Upper lobe of left lung (tissue), 6 donors: ENCODE measurements at places on chromosomes 7 and 10.

GRCh38 chr7:140649556-140650205, 9.1 kb upstream of the DENND2A start:
- DNase-seq, result no peak

DNA sequence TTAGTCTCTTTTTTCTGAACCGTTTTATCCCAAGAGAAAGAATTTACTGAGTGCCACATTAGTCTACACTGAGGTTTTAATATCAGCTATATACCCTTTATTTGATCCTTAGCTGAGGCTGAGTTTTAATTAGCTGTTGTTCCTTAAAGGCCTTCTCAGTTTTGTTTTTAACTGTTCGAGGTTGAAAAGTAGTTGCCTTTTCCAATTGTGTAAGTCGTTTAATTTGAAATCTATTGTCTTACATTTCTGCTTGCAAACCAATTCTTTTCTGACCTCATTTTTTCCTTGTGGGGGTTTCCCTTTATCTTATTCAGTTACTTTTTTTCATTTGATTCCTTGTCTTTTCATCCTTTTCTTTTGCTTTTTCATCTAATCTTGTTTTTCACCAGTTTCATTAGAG, 30.8 kb downstream of the UMAD1 start:
- DNase-seq, result no peak

DNA sequence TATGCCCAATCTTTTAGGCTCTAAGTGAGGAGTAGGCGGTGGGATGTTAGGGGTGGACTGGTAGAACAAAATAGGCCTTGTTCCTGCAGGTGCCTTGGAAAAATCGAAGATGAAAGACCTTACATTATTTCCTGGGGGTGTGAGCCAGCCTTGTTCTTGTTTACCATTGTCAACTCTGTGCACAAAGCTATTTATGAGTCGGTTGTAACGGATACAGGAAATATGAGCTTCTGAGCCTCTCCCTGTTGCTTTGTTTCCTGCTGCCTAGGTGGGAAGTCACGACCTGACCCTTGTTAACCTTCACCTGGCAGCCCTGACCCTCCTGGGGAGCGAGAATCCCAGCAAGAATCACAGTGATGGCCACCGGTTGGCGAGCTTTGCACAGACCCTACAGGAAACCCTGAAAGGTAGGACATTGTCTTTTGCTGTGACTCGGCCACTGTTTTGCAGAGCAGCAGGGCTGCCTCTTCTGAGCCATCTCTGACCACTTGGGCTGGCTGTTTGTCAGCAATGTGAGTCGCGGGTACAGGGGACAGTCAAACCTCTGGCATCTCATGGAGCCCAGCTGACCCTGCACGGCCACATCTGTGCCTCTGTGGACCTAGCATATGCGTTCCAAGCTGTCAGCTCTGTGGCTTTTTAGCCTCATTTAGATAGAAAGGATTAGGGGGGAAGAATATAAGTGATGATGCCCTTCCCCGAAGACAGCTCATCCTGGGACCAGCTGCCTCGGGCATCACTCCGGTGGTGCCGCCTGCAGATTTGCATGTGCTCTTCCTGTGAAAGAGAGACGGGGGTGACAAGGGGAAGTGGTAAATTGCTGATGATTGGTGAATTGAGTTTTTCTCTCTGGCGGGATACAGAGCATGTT, 102.1 kb upstream of the ANLN start:
- DNase-seq, result peak; percentile 39

GRCh38 chr10:100980711-100981110, 6.6 kb downstream of the MRPL43 start:
- no peak for DNase-seq

- DNase-seq, result no peak
Observed at GRCh38 chr7:75738604-75738974, at the start of gene HIP1. TSS of gene HIP1 (minus strand) at chr7:75738941. CDS start at chr7:75738920, 21 bp downstream.

DNA sequence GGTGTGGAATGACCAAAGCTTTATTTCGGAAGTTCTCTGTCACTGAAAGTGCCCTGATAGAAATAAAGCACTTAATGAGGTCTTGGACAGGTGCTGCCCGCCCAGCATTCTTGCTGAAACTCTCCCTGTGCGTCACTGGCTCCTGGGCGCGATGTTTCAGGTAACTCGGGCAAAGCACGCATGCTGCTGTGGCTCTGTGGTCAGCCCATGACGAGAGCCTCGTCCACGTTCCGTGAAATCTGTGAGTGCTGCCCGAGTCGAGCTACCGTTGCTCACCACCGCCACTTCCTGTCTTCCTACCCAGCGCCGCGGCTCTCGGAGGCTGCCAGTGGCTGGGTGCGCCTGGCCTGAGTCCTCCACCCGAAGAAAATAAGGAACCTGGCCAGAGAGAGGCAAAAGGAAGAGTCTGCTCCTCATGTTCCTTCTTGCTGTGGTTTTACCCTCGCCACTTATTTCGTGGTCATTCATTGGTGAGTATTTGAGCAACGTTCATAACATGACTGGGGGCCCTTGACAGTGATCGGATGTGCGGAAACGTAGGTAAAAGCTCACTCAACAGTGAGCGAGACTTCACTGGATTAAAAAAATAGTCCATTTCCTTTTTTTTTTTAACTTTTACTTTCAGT, 95.5 kb downstream of the MAP3K8 start:
- peak; percentile 91 for DNase-seq

GRCh38 chr7:1087952-1088920, at the start of gene GPER1:
TSS of gene GPER1 (plus strand) at chr7:1088113. CDS start at chr7:1091729, 3,616 bp downstream.
- peak; percentile 54 for DNase-seq

GRCh38 chr7:106356-106755, 86.0 kb upstream of the FAM20C start:
- DNase-seq, result no peak

DNA sequence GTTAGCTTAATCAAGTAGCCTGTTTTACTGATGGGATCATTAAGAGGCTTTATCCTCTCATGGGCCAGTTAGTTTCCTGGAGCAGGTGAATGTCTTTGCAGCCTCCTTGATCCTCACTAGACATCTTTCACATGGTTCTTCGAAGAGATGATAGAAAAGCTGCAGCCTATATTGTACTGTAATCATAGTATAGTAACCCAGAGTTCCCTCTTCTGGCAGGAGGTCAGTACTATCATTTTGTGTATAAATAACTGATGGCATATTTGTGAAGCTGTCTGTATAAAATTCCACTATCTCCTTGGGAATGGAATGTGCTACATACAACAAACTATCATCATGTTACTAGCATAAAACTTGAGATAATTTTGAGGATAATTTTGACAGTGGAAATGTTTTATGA, 123.8 kb upstream of the PRPS1L1 start:
- no peak for DNase-seq

DNA sequence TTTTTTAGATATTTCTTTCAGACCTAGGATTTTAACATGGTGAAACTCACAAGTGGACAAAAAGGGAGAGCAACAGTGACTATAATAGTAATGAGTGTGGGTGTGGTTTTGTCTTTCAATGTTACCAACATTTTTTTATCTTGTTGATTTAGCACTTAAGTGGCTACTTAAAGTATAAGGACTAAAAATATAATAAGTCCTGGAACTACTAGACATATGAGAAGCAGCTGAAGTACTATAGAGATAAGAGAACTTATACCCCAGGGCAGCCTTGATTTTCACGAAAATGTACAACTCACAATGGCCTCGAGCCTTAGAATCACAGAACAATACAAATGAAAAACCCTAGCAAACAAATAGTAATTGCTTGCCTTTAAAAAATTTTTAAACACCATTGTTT, 1151.8 kb downstream of the TYW1 start:
- DNase-seq, result no peak

DNA sequence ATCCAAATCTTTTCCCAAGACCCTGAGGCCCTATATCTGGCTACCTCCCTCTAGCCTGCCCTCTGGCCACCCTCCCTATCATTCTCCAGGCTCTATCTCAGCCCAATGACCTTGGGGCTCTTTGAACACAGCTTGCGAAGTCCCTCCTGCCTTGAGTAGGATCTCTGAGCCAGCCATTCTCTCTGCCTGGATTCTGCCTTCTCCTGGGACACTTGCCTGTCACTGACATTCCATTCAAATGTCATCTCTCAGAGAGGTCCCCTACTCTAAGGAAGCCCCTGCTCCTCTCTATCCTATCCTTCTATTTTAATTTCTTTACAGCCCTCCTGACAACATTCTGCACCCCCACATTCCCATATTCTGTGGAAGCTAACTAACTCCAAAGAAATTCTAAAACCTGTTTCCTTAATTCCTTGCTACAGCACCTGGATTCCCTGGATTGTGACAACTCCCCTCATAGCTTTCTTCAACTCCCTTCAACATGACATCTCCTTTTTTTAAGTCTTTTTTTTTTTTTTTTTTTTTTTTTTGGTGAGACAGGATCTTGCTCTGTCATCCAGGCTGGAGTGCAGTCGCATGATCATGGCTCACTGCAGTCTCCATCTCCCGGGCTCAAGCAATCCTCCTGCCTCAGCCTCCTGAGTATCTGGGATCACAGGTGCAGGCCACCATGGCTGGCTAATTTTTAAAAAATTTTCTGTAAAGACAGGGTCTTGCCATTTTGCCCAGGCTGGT, 81.0 kb upstream of the ASAH2 start:
- no peak for DNase-seq

- peak; percentile 68 for DNase-seq
Observed at GRCh38 chr7:102468478-102469350, 3.9 kb downstream of the LRWD1 start.

DNA sequence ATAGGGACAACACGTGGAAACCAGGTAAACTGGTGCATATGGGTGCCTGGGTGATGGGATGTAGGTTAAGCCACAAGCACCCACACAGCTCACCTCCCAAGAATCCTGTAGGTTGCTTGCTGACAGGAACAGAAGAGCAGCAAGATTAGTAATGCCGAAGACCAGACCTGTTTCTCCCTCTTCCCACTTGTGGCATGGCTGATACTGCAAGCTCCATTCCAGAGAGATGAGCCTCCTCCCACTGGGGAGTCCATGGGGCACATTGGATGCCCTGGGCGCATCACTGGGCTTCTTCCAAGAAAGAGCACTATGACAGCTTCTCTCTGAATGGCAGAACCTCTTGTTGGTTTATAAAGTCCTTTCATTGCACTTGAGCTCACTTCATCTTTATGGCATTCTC, 44.4 kb upstream of the LOXL4 start:
- DNase-seq, result no peak

DNA sequence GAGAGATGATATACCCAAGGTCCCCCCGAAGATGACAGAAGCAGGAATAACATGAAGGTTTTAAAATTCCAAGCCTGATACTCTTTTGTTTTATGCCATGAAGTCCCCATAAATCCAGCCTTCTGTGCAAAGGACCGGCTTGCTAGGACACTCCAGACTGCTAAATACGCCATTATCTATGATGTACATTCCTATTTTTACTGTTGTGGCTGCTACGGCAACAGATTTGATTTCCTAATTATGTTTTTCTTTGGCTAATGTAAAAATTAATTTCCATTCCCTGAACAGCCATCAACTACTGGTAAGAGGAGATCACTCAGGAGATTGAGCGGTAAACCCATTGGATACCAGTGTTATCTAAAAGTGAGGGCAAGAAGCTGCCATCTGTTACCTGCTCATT, 1090.8 kb downstream of the TYW1 start:
- no peak for DNase-seq

DNA sequence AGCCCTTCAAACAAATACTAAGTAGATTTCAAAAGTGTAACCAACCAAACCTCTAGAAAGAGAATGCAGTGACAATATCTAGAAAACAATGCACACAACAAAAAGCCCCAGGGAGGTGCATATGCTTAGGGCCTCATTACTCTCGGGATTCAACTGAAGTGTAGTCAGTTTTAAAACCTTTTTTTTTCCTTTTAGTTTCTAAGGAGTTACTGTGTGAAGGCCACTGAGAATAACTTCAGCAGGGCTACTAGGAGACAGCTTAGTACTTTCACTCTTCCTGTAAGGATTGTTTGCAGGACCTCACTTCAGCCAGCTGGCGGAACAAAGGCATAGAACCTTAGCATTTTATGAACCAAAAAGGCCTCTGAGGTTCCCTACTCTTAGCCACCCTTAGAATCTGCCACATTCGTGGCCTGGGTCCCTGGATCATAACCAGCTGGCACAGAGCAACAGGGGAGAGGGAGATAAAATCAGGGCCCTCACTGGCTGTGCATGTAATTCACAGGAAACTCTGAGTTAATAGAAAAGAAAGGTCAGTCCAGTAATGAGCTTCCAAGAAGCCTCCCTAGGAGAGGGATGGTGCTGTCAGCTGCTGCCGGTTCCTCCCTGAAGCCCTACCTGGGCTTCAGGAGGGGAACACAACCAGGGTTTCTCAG, 3.6 kb downstream of the VOPP1 start:
- DNase-seq, result no peak

GRCh38 chr7:147053746-147054145, 937.1 kb downstream of the CNTNAP2 start:
- no peak for DNase-seq

- no peak for DNase-seq
Observed at GRCh38 chr10:219731-220472, 84.6 kb downstream of the ZMYND11 start.

- no peak for DNase-seq
Observed at GRCh38 chr7:159210581-159211235, 66.0 kb upstream of the VIPR2 start.

- DNase-seq, result no peak
Observed at GRCh38 chr7:98617051-98617959, at the start of gene NPTX2. TSS of gene NPTX2 (plus strand) at chr7:98617285. CDS start at chr7:98617462, 177 bp downstream.

DNA sequence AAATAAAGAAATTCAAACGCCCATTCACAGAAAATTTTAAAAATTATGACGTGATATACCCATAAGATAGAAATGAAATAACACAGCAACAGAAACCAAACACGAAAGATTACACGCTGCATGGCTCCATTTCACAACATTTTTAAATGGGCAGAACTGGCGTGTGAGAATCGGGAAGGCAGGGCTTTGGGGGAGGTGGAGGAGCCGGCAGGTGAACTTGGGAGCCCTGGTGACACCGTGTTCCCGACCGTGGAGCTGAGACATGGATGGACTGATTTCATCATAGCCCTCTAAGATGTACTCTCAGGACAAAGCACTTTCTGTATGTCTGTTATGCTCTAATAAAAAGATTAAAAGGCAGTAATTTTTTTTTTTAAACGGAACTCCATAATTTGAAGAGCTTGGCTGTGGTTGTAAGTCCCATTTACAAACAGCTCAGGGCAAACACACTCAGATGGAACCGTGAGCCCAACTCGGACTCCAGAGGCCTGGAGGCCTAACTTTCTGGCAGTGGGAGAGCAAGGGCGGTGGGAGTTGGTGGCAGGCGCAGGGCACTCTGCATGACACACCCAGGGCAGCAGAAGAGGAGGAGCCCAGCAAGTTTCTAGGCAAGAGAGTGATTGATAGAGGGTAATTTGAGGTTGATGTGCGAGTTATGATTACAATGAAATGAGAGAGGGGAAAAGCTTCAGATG, 203.4 kb downstream of the MAD1L1 start:
- DNase-seq, result no peak

- DNase-seq, result no peak
Observed at GRCh38 chr7:141097430-141097829, 23.6 kb downstream of the TMEM178B start.

- no peak for DNase-seq
Observed at GRCh38 chr10:114337510-114338462, 66.5 kb downstream of the AFAP1L2 start.

- DNase-seq, result no peak
Observed at GRCh38 chr7:42414941-42415505, 178.0 kb upstream of the GLI3 start.

DNA sequence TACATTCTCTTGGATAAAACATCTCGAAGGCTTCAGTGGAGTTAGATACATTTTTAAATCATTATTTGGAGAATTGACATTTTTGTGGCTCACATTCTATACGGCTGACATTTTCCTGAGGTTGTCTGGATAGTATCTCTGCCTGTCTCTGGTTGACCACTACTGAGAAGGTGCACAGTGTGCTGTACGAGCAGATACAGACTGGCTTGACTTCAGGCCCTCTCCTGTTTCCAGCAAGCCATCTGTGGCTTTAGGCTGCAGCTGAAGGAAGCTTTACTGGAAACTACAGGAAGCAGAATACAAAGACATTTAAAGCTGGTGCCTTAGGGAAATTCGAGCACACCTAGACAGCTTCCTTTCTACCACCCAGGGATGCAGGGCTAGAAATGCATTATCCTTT, 39.3 kb upstream of the RSU1 start:
- no peak for DNase-seq
